ENCODE measurements at places on chromosomes 7 and 10.

- DNase-seq = no peak
These were observed 61.5 kb upstream of the PRR15 start for GRCh38 chr7:29502133-29502532.

GRCh38 chr10:104260775-104261115 lies 6.1 kb downstream of the GSTO1 start:
- DNase-seq = no peak

DNA sequence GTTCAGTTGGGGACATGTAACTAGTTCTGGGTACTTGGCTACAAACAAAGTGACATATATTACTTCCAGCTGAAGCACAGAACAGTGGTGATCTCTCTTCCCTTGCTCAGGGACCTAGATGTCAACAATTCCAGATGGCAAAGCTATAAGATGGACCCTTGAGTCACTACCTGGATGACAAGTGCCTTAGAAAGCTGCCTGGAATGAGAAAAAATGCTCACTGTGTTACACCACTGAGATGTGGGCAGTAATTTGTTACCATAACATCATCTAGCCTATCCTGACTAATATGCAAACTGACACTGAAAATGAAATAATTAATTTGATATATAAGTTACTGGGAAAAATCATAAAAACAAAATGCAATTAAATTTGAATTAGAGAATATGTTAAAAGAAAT lies 16.4 kb upstream of the CTTNBP2 start:
- DNase-seq = no peak

- DNase-seq = no peak
These were observed 132.9 kb downstream of the FAM204A start for GRCh38 chr10:118209215-118209614.

DNA sequence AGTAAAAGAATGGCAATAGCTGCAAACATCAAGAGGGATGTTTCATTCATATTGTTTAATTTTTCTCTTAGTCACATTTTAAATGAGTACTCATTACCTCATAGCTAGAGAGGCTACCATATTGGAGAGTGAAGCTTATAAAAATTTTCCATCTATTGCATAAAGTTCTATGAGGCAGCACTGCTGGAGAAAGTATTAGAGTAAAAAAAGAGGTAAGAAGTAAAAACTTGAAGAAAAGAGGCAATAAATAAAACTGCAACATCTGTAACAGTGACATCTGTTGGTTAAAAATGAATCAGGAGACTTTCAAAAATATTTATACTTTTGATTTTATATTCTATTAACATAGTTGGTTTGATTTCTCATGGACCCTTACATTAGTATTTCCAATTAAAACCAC lies 284.5 kb upstream of the SEMA3D start:
- no peak for DNase-seq

GRCh38 chr7:77330169-77330882 lies 85.8 kb downstream of the GSAP start:
- DNase-seq = no peak

DNA sequence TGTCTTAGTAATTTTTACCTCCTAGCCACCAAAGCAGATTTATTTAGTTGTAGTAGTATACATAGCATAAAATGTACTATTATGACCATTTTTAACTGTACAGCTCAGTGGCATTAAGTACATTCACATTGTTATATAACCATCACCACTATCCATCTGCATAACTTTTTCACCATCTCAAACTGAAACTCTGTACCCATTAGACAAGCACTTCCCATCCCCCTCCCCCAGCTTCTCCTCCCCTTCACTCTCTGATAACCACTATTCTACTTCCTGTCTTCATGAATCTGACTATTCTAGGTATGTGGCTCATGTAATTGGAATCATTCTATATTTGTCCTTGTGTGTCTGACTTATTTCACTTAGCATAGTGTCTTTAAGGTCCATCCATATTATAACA lies 71.9 kb downstream of the MRPL32 start:
- no peak for DNase-seq

- no peak for DNase-seq
These were observed 269.2 kb upstream of the TCERG1L start for GRCh38 chr10:131580674-131581073.

- DNase-seq = no peak
These were observed 382.2 kb upstream of the KLF6 start for GRCh38 chr10:4167216-4167615.

DNA sequence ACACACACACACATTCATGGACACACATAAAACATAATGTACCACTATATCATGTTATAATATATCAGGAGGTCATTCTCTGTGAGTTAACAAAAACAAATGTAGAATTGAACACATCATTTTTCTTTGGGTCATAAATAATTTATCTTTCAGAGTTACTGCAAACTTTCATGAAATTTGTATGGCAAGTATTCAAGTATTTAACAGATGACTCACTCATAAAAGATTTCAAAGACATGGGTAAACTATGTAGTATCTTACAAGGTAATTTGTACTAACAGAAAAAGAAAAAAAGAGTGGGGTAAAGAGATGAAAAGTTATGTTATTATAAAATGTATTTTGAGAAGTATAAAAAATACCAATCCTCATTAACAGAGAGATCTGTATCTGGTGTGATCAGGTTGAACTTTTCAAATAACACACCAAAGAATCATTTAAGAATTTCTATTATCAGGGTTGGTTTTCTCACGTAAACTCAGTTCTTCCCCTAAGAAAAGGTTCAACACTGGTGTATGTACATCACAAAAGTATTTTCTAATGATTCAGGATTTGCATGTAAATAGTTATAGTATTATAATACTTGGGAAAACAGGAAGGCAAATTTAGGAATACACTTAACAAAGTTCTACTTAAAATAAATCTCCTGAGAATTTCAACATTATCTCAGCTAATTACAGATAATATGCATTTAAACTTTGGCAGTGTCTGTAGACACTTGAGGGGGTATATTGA lies 933.1 kb upstream of the LRRN3 start:
- no peak for DNase-seq

DNA sequence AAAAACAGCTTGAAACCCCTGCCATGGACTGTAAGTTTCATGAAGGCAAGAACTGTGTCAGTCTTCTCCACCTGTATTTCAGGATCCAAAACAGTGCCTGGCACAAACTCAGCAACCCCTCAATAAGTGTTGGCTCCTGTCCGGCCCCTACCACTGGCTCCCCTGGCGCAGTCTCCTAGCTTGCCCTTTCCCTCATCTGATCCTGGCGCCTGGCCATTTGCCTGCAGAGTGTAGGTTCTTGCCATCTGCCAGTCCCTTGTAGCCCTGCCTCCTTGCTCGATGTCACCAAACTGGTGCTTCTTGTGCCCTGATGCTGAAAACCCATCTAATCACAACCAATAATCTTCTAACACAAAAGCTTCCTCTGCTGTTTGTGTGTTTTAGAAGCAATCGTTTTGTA lies 60.4 kb downstream of the LGI1 start:
- no peak for DNase-seq

- DNase-seq = no peak
These were observed 11.7 kb downstream of the DCLRE1A start for GRCh38 chr10:113842171-113842570.

DNA sequence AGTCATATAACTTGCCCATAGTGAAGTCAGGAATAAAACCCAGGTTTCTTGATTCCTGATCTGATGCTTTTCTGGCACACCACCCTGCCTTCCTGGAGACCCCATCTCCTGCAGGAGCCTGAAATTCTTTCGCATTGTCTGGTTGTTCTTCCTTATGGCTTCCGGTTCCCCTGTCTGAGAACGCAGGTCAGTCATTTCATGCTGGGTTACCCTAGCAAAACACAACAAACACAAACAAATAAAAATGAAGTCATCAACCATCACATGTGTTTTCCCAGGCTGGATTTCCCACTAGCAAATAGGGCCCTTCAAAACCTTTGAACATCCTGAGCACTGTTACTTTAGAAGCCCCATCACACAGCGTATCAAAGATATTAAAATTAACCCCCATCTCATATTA lies 569.6 kb downstream of the LRMDA start:
- no peak for DNase-seq

DNA sequence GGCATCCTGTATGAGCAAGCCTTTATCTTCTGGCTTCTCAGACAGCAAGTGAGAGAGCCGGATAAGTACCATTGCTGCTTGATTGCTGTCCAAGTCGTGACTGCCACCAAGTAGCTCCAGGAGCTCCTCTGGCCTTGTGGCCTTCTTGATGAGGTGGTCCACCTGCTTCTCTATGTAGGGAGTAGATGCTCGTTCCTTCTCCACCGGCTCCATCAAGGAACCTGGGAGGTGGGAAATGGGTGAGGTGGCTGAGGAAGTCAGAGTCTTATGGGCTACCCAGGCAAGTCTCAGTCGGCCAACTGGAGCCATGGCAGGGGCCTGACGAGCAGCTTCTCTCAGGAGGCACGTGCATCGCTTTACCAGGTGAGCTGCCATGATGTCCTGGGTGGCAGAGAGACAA lies 2.6 kb downstream of the TBRG4 start:
- no peak for DNase-seq

GRCh38 chr10:86536294-86536861 lies 14.8 kb upstream of the WAPL start:
- DNase-seq = no peak

DNA sequence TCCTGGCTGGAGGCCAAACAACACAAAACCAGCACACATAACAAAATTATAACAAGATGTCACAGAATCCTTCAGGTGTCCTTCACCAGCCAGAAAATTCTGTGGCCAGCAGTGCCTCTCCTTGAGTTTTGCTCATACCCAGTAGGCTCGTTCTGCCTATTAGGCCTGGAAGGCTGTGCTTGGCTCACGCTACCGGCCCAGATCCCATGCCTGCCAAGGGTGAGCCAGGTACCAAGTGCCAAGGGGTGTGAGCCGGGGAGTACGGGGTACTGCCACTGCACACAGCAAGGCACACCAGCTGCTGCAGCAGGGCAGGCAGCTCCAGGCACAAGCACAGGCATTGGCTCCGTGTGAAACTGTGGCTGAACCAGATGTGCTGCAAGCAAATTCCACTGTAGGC lies 1562.0 kb downstream of the REEP3 start:
- DNase-seq = no peak

DNA sequence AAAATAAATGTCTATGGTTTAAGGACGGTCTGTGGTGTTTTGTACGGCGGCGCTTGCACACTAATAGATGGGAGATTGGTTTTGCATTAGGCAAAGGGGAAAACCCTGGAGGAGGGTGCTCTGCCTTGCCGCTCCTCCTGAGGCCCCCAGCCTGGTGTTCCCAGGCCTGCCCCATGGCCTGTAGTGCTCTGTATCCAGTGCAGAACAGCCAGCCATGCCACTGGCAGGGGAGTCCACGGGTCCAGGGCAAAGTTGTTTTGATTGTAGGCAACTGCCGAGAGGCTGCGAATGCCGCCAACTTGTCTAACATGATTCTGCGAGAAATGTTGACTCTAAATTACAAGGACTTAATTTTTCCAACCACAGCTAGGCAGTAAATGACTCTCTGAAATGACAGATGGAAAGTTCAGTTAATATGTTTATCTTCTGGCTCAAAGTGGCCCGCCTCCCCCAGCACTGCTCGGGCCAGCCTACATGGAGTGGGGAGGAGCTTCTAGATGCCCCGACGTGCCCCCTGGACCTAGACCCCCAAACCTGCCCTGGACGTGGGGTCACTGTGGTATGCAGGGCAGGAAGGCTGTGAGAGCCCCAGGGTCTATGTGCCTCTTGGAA lies 104.6 kb upstream of the GDF10 start:
- no peak for DNase-seq

DNA sequence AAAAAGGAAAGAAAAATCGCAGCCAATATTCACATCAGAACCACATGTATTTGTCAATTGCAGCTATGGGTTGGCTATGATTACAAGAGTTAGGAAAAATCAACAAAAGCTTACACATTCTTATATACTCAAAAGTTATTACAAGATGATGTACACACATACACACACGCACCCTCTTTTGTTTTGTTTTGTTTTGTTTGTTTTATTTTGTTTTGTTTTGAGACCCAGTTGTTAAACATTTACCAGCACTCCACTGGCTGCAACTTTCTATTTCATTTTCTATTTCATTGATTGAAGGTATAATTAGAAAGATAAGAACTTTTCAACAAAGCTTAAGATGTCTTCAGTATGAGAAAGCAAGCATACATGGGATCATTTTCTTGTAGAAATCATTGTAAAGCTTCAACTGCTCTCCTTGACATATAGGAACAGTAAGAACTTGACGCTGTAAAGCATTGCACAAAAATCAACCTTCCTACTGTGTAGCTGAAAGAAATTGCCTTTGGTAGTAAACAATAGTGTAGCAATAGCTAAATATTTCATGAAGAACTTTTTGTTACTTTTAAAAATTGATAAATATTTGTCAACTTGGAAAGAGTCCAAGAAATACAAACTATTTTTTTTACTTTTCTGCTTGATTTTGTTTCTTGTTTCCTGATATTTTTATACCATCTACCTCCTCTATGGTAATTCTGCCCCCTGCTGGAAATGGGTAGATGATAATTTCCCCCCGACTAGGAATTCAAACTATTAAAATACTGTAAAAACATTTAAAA lies 205.9 kb downstream of the MBL2 start:
- DNase-seq = no peak

- no peak for DNase-seq
These were observed 20.3 kb upstream of the PCBD1 start for GRCh38 chr10:70908406-70909296.

DNA sequence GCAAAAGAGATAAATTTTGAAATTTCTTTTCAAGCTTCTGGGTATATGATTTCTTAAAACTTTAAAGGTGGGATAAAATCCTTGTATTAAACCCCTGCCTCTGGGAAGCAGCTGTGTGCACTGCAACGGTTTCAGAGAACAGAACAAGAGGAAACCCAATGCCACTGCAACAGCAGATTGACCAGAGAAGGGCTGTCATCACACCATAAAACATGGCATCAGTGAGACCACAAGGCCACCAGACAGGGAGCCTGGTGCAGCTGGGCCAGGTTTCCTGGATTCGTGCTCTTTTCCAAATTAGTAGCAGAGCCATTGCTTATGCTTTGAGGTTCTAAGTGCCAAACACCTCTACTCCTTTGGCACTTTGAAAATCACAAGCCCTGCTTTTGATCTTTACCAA lies 152.4 kb downstream of the PRPF18 start:
- no peak for DNase-seq

GRCh38 chr10:83333566-83333965 lies 805.7 kb upstream of the GHITM start:
- DNase-seq = no peak

DNA sequence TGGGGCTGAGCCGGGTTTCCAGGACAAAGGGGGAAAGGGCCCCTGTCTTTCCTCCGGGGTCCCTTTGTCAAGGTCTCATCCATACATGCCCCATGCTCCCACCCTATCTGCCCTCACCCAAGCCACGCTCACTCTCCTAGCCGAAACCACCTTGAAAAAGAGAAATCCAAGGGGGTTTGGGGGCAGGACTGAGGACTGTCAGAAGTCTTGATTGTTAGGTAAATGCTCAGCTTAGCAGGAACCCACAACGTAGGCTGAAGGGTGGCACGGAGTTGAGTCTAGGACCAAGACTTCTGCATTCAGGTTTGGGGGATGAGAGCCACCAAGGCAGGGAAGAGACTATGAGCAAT lies 719 bp upstream of the PGAM2 start:
- DNase-seq = no peak
